Stimulated activated CD4-positive, alpha-beta T cell treated with anti-CD3 and anti-CD28 coated beads, Interleukin-12 subunit alpha, Interleukin-12 subunit beta, amount 100 ng/mL, for 4 hours (primary cell): ENCODE measurements at places on chromosomes 16 and 17.

DNA sequence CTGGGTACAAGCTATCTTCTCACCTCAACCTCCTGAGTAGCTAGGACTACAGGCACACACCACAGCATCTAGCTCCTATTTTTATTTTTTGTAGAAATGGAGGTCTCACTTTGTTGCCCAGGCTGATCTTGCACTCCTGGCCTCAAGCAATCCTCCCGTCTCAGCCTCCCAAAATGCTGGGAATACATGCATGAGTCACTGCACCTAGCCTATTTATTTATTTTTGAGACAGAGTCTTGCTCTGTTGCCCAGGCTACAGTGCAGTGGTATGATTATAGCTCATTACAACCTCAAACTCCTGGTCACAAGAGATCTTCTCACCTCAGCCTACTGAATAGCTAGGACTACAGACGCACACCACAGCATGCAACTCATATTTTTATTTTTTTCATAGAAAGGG is 40.1 kb upstream of the RGS9 start:
- no peak for DNase-seq

DNA sequence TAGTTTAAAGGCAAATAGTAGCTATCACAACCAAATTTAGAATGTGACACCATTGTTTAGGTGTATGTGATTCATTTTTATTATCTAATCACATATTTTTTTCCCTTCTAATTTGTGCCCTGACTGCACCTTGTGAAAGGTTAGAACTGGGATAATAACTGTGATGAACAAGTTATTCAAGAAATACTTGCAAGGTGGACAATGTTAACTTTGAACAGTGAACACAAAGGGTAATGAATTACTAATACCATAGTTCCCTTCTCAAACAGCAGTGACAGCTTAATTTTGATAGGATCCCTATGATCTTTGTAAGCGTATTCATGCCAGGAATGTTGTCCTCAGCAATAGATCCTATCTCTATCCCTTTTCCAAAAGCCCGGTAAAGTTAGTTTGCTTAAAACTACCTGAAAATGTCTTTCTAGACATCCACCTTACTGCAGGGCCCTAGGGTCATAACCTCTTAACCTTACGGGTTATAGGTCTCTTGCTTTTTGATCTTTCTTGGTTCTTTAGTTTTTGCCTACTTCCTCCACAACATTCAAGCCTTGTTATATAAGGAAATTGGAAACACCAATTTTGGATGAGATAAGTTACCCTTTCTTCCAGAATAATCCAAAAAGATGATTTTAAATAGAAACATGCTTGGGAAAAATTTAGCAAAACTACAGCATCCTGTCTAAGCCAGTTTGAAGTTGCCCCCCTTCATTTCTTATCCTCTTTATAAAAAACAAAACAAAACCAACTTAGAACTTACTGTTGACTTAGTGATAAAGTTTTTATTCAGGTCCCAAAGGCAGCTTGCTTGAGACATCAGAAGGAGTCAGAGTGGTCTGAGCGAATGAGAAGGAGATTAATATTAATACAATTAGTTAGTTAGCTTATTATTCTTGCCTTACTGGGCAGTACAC is 200.0 kb upstream of the TBX2 start:
- DNase-seq, result no peak

DNA sequence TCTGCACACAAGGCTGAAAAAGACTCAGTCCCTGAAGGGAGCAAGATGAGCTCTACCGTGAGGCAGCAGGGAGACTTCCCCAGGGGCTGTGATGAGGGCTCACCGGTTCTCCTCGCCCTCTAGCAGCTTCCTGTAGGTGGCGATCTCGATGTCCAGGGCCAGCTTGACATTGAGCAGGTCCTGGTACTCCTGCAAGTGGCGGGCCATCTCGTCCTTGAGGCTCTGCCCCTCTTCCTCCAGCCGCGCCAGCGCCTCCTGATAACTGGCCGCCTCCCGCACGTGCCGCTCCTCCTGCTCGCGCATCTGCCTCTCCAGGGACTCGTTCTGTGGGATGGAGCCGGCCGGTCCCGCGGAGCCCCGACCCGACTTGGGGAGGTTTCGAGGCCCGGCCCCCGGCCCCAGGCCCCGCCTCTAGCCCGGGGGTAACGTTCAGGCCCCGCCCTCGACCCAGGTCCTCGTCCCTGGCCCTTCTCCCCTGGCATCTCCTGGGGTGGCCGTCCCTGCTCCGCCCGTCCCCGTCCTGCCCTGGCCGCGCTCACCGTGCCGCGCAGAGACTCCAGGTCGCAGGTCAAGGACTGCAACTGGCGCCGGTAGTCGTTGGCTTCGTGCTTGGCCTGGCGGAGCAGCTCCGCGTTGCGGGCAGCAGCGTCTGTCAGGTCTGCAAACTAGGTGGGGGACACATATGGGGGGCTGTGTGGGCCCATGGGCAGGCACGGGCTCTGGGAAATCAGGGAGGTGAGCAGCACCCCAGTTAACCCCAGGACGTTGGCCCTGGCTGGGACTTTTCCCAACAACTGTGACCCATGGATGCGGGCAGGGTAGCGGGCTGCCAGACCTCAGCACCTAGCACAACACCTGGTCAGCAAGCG is 3.9 kb downstream of the GFAP start:
- DNase-seq, result peak; percentile 40

DNA sequence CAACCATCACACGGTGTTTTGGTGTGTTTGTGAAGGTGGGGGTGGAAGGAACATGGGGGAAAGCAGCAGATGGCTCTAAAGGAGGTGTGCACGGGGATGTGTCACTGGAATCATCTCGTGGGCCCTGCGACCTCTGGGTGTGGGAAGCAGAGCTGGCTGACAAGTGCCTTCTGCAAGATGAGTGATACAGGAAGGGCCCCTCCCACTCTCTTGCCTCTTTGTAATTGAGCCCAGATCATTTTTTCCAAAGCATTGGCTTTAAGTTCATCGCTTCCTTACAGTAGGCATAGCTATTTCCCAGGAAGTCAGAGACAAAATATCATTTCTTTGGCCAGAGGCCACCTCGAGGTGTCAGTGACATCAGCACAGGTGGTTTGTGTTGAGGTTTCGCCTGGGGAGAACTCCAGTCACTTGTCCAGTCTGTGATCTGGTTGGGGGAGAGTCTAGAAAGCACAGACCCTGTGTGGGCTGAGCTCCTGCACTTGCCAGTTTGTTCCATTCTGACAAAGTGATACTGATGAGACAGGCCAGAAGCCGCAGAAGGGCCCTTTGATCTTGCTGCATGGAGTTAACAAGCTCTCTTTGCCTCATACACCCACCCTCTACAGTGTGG is 20.6 kb upstream of the SNTB2 start:
- DNase-seq, result peak; percentile 67

GRCh38 chr16:54344646-54345630 is 58.4 kb upstream of the IRX3 start:
- no peak for DNase-seq
